ENCODE measurements at places on chromosomes 5 and 9. TPM values are rescaled to one million over a fixed set of nuclear protein-coding genes. Genes with fewer than 3 reads are reported as not detected.

ZFR gene
- total RNA-seq: 113 TPM

APBA1 gene
- 8.8 TPM for total RNA-seq

FUT7 gene
- total RNA-seq: not detected

C5orf52 gene
- total RNA-seq: not detected

PCDHB9 gene
- total RNA-seq: 0.99 TPM

SEMA5A gene
- 17.7 TPM for total RNA-seq

PCDHGA11 gene
- total RNA-seq: 5.9 TPM

SEMA6A gene
- total RNA-seq: 0.26 TPM

FBLL1 gene
- 3.9 TPM for total RNA-seq

Data from fibroblast of lung (primary cell).